G401 (cell line): ENCODE measurements at places on chromosomes 5 and 9. TPM values are rescaled to one million over a fixed set of nuclear protein-coding genes. Genes with fewer than 3 reads are reported as not detected.

C9orf153 gene
- 0.07 TPM in 1 of 2 replicates, not detected in the other for total RNA-seq

TMEM252 gene
- not detected in 2 replicates for total RNA-seq

PCDHGB2 gene
- total RNA-seq, result 0.18 TPM in 1 of 2 replicates, not detected in the other

F12 gene
- 3.1 and 11.4 TPM in 2 replicates for total RNA-seq

STPG3 gene
- total RNA-seq, result not detected in 2 replicates

GDNF gene
- not detected in 2 replicates for total RNA-seq

ASPN gene
- total RNA-seq, result not detected in 2 replicates

SPATA9 gene
- total RNA-seq, result not detected in 2 replicates

SUB1 gene
- total RNA-seq, result 365 and 559 TPM in 2 replicates

MAPK9 gene
- 44.2 and 83.2 TPM in 2 replicates for total RNA-seq

MIGA2 gene
- 7.8 and 20.5 TPM in 2 replicates for total RNA-seq

SMIM32 gene
- total RNA-seq, result not detected in 2 replicates

SLC25A2 gene
- not detected in 2 replicates for total RNA-seq

LAMC3 gene
- 1.8 and 3.3 TPM in 2 replicates for total RNA-seq

SURF4 gene
- 333 and 361 TPM in 2 replicates for total RNA-seq

CDH9 gene
- not detected in 2 replicates for total RNA-seq

TLE1 gene
- 9.0 and 13.6 TPM in 2 replicates for total RNA-seq

SPAAR gene
- total RNA-seq, result 2.6 and 3.5 TPM in 2 replicates

ARSI gene
- total RNA-seq, result 89.2 and 100 TPM in 2 replicates

PTGER4 gene
- 0.37 TPM in 1 of 2 replicates, not detected in the other for total RNA-seq

CCL27 gene
- not detected in 2 replicates for total RNA-seq

FAM153A gene
- not detected in 2 replicates for total RNA-seq

PLPP7 gene
- 6.4 and 8.2 TPM in 2 replicates for total RNA-seq

PPIC gene
- 2.3 and 4.1 TPM in 2 replicates for total RNA-seq

GARIN3 gene
- not detected in 2 replicates for total RNA-seq

P4HA2 gene
- total RNA-seq, result 24.7 and 26.2 TPM in 2 replicates

DPYSL3 gene
- 0.58 TPM in 1 of 2 replicates, not detected in the other for total RNA-seq

PPP3R2 gene
- total RNA-seq, result not detected in 2 replicates

SPATA31E1 gene
- not detected in 2 replicates for total RNA-seq

ACTL7A gene
- not detected in 2 replicates for total RNA-seq

CENPK gene
- 36.4 and 65.1 TPM in 2 replicates for total RNA-seq

ZCCHC10 gene
- total RNA-seq, result 17.7 and 26.2 TPM in 2 replicates

NTRK2 gene
- not detected in 2 replicates for total RNA-seq

HINT2 gene
- total RNA-seq, result 32.3 and 55.8 TPM in 2 replicates
